ENCODE measurements at places on chromosomes 7 and 10.

- DNase-seq: no peak
Measured at GRCh38 chr10:101071267-101071884, 9.6 kb downstream of the KAZALD1 start.

- peak; percentile 61 for DNase-seq
Measured at GRCh38 chr7:121107923-121108498, 119.5 kb downstream of the CPED1 start.

GRCh38 chr7:152523916-152524315 lies 88.1 kb upstream of the KMT2C start:
- no peak for DNase-seq

DNA sequence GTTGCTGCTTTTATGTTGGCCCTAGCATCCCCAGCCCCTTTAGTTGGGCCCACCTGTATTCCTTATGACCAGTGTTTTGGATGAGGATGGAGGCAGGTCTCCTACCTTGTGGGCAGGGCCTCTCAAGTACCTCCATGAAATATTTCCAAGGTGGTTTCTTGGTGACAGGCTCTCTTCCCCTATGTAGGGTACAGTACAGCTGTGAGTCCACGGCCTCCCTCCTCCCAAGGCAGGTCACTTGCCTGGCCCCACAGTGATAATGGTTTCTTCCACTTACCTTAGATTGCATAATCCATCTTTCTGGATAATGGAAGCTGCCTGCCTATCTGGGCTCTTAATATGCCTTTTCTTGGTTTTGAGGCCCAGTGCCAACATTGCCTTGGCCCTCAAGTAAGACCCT lies 110.4 kb downstream of the NT5C2 start:
- no peak for DNase-seq

DNA sequence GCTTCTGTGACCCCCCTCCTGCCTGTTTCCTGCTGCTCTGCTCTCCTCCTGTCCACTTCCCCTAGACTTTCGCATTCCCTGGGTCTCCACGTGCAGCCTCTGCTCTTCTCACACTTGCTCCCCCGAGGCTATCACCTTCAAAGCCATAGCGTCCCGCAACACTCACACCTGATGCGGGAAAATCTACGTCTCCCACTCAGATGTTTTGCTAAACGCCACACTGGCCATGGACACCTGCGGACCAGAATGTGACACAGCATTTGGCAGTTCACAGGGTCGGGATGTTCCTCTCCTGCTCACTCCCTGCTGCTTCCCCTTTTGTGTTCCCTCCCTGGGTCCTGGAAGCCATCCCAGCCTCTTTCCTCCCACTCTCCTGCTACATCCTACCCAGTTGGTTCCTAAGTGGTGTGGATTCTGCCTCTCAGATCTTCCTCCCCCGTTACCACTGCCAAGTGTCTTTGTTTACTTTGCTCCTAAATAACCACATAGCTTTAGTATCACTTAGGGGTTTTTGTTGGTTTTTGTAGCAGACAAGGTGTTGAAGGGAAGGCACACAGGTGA lies 33.7 kb upstream of the RBM33 start:
- no peak for DNase-seq

DNA sequence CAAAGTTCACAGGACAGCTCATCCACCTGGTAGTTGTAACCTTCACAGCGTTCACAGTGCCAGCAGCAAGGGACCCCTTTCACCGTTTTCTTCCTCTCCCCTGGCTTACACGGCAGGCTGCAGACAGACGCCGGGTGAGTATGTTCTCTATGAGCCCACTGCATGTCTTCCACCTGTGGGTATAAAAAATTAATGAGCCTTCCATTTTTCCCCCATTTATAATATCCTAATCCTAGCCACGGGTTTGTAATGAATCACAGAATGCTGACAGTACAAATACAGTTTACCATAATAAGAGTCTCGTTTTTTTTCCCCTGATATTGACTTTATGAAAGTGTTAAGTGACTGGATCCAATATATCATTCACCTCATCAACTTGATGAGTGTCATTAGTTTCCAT lies 719.0 kb downstream of the GRM8 start:
- no peak for DNase-seq

GRCh38 chr7:123718773-123719172 lies 30.0 kb downstream of the WASL start:
- DNase-seq: no peak

GRCh38 chr10:77390481-77390891 lies 247.1 kb downstream of the KCNMA1 start:
- no peak for DNase-seq

- DNase-seq: no peak
Measured at GRCh38 chr10:90723416-90724068, 134.3 kb downstream of the HTR7 start.

DNA sequence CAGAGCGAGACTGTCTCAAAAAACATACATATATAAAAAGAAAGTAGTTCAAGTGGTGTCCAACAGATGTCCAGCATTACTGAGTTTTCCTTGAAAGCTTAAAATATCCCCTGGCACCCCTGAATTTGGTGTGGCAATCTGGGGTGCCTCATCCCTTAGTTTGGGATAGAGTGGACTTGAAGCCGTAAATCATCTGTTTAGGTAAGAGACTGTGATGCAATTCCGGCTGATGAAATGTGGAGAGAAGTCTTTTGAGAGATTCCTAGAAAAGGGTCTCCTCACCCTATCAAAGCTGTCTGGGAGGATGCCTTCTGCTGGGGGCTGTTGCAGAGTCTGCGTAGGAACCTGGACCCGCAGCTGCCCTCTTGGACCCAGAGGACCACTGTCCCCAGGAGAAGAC lies 408.0 kb downstream of the RPS24 start:
- peak; percentile 23 for DNase-seq

DNA sequence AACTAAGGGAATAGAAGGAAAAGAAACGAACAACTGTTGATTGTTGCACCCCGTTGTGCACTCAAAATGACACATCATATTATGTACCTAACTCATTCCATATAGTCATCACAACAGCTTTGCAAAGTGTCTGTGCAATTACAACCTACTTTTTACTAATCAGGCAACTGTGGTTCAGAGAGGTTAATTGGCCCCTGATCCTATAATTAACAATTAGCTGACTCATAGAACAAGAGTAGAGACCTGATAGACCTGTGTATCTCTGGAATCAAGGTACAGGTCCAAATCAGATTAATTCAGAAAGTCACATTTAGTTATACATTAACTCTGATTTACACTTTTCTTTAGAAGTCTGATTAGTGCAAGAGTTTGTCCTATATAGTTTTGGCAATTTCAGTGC lies 122.5 kb upstream of the CDK13 start:
- DNase-seq: no peak

- DNase-seq: no peak
Measured at GRCh38 chr7:43489257-43489656, 93.7 kb upstream of the STK17A start.

- DNase-seq: no peak
Measured at GRCh38 chr10:21675157-21675796, 141.2 kb downstream of the MLLT10 start.

DNA sequence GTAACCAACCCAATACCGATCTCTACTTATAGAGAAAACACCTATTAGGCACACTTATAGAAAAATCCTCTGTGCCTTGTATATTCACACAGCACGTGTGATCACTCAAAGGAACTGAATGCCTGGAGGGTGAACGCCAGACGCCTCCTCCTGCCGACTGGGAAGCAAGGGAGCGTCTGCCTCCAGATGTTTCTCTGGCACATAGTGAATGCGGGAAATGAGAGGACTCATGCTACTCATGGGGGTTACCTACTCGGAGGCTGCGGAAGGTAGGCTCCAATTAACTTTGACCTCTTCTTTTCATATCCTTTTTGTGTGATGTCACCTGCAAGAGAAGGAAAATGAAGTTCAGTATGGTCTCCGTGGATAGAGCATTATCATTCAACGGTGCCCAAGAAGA lies 203.3 kb downstream of the DIP2C start:
- DNase-seq: peak; percentile 25

DNA sequence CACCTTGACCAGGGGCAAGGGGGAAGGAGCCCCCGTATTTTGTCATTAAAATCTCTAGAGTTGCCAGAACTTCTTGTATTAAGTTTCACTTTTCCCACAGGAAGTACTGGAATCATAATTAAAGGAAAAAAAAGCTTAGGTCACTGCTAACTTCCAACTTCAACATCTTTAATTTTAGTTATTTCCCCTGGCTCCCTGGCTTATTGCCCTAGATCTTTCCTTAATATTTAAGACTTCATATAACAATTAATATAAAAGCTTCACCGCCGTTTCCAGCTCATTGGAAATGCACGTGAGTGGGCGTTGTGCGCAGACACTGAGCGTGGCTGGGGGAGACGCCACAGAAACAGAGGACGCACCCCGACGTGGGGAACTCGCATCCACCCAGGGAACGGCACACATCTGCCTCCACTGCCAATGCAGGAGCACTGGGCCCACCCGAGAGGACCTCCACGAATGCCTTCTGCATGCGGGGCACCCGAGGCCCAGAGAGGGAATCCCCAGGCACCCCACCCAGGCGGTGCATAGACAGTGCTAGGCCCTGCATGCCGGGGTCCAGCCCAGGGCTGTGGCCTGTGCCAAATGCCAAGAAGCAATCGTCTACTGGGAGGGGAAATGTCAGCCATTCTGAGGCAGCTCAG lies 72.2 kb downstream of the ADARB2 start:
- DNase-seq: no peak

DNA sequence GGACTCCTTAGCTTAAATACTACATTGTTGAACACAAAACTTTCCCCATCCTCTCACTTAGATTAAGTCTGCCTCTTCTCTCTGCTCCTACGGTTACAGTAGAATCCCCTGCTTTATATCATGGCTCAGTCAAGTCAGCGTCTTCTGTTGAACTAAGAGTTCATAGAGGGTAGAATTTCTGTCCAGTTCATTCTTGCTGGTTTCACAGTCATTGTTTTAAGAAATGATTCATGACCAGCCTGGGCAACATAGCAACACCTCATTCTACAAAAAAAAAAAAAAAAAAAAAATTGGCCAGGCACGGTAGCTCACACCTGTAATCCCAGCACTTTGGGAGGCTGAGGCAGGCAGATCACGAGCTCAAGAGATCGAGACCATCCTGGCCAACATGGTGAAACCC lies 3.7 kb upstream of the ZFYVE27 start:
- no peak for DNase-seq

DNA sequence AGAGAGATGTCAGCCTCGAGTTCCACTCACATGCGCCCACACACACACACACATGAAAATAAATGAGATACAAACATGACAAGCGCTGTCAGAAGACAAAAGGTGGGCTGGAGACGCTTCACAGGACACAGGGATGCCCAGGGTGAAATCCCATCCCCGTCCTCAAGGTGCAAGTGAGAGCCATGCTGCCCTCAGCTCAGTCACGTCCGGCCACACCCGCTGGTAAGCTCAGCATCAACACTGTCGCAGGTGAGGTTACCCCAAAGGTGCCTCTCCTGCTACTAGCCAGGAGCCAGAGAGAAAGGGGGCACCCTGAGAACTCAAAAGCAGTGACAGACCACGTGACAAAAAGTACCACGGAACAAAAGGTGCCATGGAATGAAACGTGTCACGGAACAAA lies 22.2 kb downstream of the PITRM1 start:
- no peak for DNase-seq

GRCh38 chr7:106768324-106768751 lies 96.7 kb upstream of the PIK3CG start:
- no peak for DNase-seq

DNA sequence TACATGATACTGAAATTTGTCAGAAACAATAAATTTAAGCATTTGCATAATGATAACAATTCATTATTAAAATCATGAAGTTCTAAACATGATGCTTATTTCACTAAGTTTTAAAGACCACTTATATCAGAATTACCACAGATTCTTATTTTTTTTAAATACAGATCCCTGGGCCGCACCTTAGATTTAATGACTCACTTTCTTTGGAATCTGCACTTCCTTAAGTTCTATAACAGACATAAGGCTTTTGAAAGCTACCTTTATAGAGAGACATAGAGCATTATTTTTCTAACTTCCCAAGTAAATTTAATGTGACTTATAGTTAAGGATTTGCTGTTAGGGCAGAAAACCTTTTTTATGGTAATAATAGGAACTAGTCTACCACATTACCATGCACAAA lies 214.9 kb downstream of the IPMK start:
- DNase-seq: no peak

DNA sequence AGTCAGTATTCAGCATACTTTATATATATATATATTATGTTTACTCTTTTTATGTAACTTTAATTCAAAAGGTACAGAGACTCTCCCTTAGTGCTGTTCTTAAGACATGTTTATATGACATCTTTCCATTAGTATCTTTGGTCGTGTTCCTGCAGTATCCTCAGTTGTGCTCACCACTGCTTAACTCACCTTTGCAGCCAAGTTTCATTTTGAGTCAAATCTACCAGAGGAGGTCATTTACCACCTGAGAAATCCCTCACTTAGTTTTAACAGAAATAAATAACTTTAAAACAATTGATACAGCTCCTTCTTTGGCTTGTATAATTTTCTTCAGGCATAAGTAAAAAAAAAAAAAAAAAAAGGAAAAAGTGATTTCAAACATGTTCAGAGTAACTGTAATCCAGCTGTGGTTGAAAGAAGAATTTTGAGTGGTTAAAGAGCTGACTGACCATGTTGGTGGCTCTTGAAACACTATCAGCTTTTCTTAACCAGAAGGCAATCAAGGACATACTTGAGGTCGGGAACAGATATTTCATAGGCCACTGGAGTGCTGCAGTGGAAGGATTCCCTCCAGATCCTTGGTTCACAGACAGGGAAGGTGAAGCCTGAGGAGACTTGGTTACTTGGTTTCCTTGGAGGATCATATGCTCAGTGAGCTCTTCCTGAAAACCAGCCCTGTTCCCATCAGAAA lies 116.8 kb downstream of the AUTS2 start:
- no peak for DNase-seq

Data from fibroblast of skin of left quadriceps (primary cell).